ENCODE measurements at places on chromosomes 3 and 15. TPM values are rescaled to one million over a fixed set of nuclear protein-coding genes. Genes with fewer than 3 reads are reported as not detected.

Gene RTP1
- 0.27 TPM for total RNA-seq

GRCh38 chr3:53536282-53536681, 41.9 kb downstream of the CACNA1D start:
- no peak for DNase-seq
- no peaks in the 10 kb centered on the region for H3K27me3 ChIP-seq
- H3K4me1 ChIP-seq: no peaks in the 10 kb centered on the region
- no peaks in the 10 kb centered on the region for H3K36me3 ChIP-seq
- no peak overlapping the region for H3K27ac ChIP-seq
- no peak overlapping the region for H3K4me3 ChIP-seq

- H3K27me3 ChIP-seq: no peaks in the 10 kb centered on the region
- no peak overlapping the region for H3K27ac ChIP-seq
- no peaks in the 10 kb centered on the region for H3K36me3 ChIP-seq
- no peaks in the 10 kb centered on the region for H3K4me1 ChIP-seq
These were observed 93.0 kb upstream of the SLC25A36 start for GRCh38 chr3:140848666-140849065.

DNA sequence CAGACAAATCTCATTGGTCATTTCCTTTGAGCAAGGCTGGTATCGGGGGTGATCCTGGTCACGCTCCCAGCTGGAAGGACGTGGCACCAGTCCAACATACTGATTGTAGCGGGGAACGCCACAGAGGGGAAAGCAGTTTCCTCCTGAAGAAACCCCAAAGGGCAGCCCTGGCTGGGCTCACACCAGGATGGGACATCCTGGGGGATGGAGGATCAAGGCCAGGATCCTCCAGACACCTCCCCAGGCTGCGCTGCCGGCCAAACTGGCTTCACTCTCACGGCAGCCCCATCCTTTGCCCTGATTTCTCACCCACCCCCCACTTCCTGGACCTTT, 36.6 kb downstream of the MUC20 start:
- H3K27me3 ChIP-seq: no peaks in the 10 kb centered on the region
- no peak overlapping the region for H3K27ac ChIP-seq
- H3K4me3 ChIP-seq: no peak overlapping the region
- H3K36me3 ChIP-seq: no peaks in the 10 kb centered on the region

DNA sequence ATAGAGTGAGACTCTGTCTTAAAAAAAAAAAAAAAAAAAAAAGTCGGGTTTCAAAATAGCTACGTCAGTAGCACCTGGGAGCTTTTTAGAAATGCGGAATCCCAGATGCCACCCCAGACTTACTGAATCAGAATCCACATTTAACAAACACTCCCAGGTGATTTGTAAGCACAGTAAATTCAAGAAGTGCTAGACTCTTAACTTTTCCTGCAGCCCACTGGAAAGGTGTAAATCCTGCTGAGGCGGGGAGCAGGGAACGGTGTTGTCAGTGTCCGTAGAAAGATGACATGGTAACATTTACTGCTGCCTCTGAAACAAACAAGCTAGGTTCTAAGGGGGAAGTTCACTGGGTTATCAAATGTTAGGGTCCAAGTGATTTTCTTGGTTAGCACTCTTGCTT, 2.4 kb upstream of the AKAP13 start:
- peaks cover 7% of the 10 kb centered on the region for H3K4me1 ChIP-seq
- DNase-seq: no peak
- H3K4me3 ChIP-seq: no peak overlapping the region
- H3K27me3 ChIP-seq: no peaks in the 10 kb centered on the region

GRCh38 chr15:29034151-29034550, 148.4 kb downstream of the APBA2 start:
- DNase-seq: no peak
- H3K4me1 ChIP-seq: no peaks in the 10 kb centered on the region
- H3K27me3 ChIP-seq: no peaks in the 10 kb centered on the region
- H3K27ac ChIP-seq: no peak overlapping the region
- H3K36me3 ChIP-seq: no peaks in the 10 kb centered on the region

Gene LRRC34
- total RNA-seq: 5.1 TPM

DNA sequence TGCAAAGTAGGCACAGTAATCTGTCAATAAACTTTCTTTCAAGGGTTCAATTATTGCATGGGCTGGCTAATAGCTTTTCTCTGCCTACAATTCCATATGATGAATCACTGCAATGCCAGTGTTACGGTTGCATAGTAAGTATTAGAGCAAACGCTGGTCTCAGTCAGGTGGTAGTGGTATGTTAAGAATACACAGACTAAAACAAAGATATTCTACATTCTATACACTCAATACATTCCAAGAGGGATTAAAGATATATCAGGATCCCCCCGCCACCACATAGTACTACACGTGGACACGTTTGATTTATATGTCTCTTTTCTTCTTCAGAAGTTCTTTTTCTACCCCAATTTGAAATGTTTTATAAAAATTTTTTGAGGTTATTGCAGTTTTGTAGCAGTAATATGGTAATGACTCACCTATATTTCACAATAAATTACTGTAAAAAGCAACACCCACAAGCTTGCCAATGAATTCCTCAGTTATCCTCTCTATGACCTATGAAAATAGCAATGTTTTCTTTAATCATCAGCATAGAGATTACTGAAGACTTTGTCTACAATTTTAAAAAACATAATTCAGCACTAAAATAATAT, 68.2 kb downstream of the CD200R1L start:
- no peak overlapping the region for H3K4me3 ChIP-seq
- peaks cover 43% of the 10 kb centered on the region for H3K4me1 ChIP-seq
- H3K36me3 ChIP-seq: no peaks in the 10 kb centered on the region
- H3K27me3 ChIP-seq: no peaks in the 10 kb centered on the region
- H3K27ac ChIP-seq: no peak overlapping the region

Gene PIERCE2
- total RNA-seq: 12.6 TPM

Gene RETNLB
- total RNA-seq: not detected

GRCh38 chr3:150384296-150385212, 23.5 kb upstream of the TSC22D2 start:
- DNase-seq: no peak
- peak overlapping the region; percentile 38 for H3K4me3 ChIP-seq
- no peaks in the 10 kb centered on the region for H3K4me1 ChIP-seq
- no peak overlapping the region for H3K27ac ChIP-seq

- H3K36me3 ChIP-seq: no peaks in the 10 kb centered on the region
- peak overlapping the region; percentile 80 for H3K27ac ChIP-seq
- no peak for DNase-seq
- H3K4me3 ChIP-seq: no peak overlapping the region
- peaks cover 25% of the 10 kb centered on the region for H3K4me1 ChIP-seq
These were observed 409.4 kb downstream of the PDCD6IP start for GRCh38 chr3:34207806-34208205.

Gene CCR1
- total RNA-seq: 27.7 TPM

GRCh38 chr3:168156479-168156878, 60.8 kb upstream of the GOLIM4 start:
- H3K27me3 ChIP-seq: no peaks in the 10 kb centered on the region
- no peak overlapping the region for H3K27ac ChIP-seq
- no peak overlapping the region for H3K4me3 ChIP-seq
- no peaks in the 10 kb centered on the region for H3K36me3 ChIP-seq
- H3K4me1 ChIP-seq: no peaks in the 10 kb centered on the region
- DNase-seq: no peak

DNA sequence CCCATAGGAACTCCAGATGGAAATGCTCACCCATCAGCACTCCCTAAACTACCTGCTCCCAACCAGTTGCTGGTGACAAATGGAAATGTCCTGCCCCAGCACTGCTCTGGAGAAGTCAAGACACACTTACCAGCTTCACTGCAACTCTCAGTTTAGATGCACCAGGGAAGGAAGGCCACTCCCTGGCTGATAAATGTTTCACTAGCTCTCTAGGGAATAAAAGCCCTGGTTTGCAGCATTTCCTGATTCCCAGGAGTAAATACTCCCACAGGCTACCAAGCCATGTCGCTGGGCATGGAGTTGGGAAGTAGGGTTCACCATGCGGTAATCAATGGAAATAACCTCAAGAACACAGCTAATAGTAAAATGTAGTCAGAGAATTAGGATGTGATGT, 112.0 kb upstream of the NEO1 start:
- no peaks in the 10 kb centered on the region for H3K4me1 ChIP-seq
- no peak overlapping the region for H3K4me3 ChIP-seq
- DNase-seq: no peak
- no peaks in the 10 kb centered on the region for H3K27me3 ChIP-seq

DNA sequence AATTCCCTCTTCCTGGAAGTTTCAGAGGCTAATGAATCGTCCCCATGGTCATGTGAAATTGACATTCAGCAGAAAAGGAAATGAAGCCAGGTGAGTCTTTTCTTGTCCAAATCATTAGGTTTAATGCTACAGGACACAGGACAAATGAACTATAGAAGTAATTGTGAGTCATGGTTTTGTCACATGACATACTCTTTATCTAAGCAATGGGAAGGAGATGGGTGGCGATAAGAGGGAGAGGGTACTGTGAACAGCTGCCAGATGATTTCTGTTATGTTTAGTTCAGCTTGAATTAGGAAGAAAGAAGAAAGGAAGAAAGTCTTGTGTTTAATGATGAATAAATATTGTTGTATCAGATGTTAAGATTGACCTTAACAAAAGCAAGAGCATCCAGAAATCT, 515.4 kb upstream of the ZNF717 start:
- H3K27me3 ChIP-seq: no peaks in the 10 kb centered on the region
- H3K4me3 ChIP-seq: no peak overlapping the region
- DNase-seq: no peak
- H3K36me3 ChIP-seq: no peaks in the 10 kb centered on the region

Gene KLHL24
- 42.6 TPM for total RNA-seq
